Esophagus muscularis mucosa (tissue), 4 donors: ENCODE measurements at places on chromosomes 3 and 15. TPM values are rescaled to one million over a fixed set of nuclear protein-coding genes. Genes with fewer than 3 reads are reported as not detected.

GRCh38 chr3:149891621-149892020 is 78.6 kb downstream of the RNF13 start:
- no peak for DNase-seq
- no peaks in the 10 kb centered on the region for H3K27me3 ChIP-seq
- no peak overlapping the region for H3K27ac ChIP-seq
- H3K4me1 ChIP-seq: peaks cover 26% of the 10 kb centered on the region

DNA sequence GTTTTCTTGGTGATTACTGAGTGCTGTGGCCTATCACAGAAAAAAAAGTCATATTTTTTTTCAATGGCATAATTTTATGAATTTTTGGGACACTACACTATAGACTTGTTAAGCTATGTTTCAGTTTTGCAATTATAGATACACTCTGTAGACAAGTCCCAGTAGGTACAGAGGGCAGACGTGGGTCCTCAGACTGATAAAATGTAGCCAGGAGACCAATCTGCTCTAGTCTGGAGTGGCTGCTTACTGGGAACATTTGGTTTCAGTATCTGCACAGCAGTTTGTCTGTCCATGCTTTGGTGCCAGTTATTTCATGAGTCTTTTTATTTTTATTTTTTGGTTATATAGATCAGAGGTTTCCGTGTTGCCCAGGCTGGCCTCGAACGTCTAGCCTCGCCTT is 313.4 kb upstream of the LRRFIP2 start:
- no peak overlapping the region for H3K4me3 ChIP-seq
- no peak overlapping the region for H3K27ac ChIP-seq
- DNase-seq: no peak
- no peaks in the 10 kb centered on the region for H3K27me3 ChIP-seq
- peaks cover 7% of the 10 kb centered on the region for H3K36me3 ChIP-seq
- H3K4me1 ChIP-seq: peaks cover 42% of the 10 kb centered on the region

DNA sequence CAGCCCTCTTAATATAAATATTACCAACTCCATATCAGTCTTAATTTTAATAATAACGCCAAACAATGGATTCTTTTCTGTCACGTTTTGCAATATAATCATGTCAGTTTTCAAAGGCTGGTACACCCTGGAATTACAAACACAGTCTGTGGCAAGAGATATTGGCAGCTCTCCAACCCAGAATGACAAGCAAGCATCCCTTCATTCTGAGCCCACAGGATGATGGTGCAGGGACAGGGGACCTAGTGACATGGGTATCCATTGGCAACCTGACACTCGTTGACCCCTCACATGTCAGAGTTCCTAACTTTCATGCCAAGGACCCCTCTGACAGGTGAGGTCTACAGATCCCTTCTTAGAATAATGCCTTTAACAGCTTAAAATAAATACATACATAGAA is 154.5 kb upstream of the TSC22D2 start:
- H3K4me1 ChIP-seq: peaks cover 72% of the 10 kb centered on the region
- H3K4me3 ChIP-seq: no peak overlapping the region
- DNase-seq: no peak
- no peaks in the 10 kb centered on the region for H3K36me3 ChIP-seq

LEKR1 gene
- total RNA-seq: 0.33 TPM

SAMD7 gene
- total RNA-seq: not detected
